ENCODE measurements at places on chromosomes 3 and 15.

DNA sequence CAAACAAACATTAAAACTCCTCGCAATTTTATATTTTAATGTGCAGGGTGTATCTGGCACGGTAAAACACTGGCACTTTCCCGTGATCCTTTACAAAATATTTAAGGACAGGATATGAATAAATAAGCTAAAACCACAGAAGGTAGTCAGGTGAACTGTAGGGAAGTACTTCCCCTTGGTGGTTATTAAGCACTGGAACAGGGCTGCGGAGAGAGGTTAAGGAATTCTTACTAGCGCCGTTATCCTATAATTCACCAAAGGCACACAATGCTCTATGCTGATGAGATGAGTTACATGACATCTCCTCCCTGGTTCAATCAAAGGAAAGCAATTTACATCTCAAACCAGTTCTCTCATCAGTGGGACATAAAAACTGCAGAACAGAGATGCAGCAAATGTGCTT lies 289.8 kb downstream of the ZBTB20 start:
- no peak for DNase-seq
- no peaks in the 10 kb centered on the region for H3K36me3 ChIP-seq
- no peaks in the 10 kb centered on the region for H3K27me3 ChIP-seq
- H3K27ac ChIP-seq: no peak overlapping the region
- H3K4me3 ChIP-seq: no peak overlapping the region
- H3K4me1 ChIP-seq: no peaks in the 10 kb centered on the region

- no peak overlapping the region for H3K27ac ChIP-seq
- no peaks in the 10 kb centered on the region for H3K27me3 ChIP-seq
- peaks cover 9% of the 10 kb centered on the region for H3K36me3 ChIP-seq
These were observed 61.7 kb downstream of the GBE1 start for GRCh38 chr3:81699536-81700320.

GRCh38 chr3:114212646-114213045 lies 24.7 kb downstream of the ZNF80 start:
- H3K4me1 ChIP-seq: peaks cover 5% of the 10 kb centered on the region
- H3K4me3 ChIP-seq: no peak overlapping the region
- no peaks in the 10 kb centered on the region for H3K36me3 ChIP-seq
- DNase-seq: no peak

DNA sequence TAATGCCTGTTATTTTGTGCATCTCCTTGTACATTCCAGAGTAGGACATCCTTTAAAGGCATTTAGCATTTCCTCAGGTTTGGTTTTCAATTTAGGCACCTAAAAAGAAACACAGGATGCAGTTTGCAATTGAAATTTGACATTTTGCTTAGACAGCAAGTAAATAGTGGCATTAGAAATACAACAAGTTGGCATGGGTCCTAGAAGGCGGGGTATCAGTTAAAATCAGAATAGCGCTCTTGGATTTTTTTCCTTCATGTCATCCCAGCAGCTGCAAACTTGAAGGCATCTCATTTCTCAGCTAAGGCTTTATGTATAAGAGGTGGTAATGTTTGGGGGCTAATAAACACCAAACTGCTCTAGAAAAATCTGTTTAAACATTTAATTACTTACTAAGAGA lies 47.5 kb upstream of the SKOR1 start:
- H3K36me3 ChIP-seq: peaks cover 13% of the 10 kb centered on the region
- no peak overlapping the region for H3K4me3 ChIP-seq
- H3K27ac ChIP-seq: no peak overlapping the region

DNA sequence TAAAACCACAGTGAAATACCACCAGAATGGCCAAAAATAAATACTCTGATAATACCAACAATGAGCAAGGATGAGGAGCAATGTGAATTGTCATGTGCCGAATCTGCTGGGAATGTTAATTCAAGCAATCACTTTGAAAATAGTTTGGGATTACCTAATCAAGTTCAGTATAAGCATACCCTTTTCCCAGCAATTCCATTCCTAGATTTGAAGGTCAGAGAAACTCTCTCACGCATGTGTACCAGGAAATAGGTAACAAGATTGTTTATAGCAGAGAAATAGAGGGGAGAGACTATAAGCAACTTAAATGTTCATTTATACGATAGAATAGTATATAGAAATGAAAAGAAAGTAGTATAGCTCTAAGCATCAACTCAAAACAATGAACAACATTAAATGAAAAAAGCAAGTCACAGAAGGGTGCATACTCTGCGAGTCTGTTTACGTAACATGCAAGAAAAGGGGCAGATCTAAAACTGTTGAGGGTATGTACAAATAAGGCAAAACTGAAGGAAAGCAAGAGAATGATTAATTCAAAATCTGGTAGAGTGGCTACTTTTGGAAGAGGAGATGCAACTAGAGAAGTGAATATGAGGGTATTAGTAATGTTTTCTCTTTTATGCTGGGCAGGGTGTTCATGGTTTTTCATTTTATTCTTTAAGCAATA lies 27.4 kb downstream of the TMOD3 start:
- no peaks in the 10 kb centered on the region for H3K27me3 ChIP-seq
- no peaks in the 10 kb centered on the region for H3K4me1 ChIP-seq
- no peak overlapping the region for H3K4me3 ChIP-seq

DNA sequence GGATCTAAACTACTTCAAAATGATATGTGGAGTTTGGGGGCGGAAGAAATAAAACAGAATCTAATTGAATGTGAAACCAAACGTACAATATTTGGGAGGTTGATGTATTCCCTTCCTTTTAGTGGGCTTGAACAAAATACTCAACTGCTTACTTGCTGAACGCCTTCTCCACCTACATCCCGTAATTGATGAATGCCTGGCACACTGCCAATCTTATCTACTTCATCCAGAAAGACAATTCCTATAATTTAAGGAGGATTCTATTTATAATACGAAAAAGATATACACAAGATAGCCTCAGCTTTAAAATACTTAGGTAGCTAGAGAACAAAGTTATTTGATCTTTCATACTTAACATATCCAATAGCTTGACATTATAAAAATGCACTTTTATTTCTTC lies 23.1 kb upstream of the PDCD7 start:
- no peak overlapping the region for H3K27ac ChIP-seq
- DNase-seq: no peak
- no peaks in the 10 kb centered on the region for H3K27me3 ChIP-seq
- no peak overlapping the region for H3K4me3 ChIP-seq
- peaks cover 82% of the 10 kb centered on the region for H3K36me3 ChIP-seq

DNA sequence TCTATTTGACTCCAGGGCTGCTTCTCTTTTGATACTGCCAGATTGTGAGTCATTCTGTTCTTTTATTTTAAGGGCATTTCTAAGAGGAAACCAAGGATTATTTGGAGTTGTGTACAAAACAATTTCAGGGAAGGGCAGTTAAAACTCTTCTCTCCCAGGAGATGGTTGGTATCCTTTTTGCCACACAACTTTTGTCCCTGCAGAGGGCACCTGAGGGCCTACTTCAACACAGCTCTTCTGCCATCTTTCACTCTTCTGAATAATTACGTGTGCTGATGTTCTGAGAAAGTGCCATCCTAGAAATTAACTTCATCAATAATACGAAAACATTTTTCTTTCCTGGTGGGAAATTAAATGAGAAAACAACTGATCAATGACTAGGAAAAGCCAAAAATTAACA lies 75.7 kb upstream of the GADL1 start:
- no peaks in the 10 kb centered on the region for H3K36me3 ChIP-seq
- no peaks in the 10 kb centered on the region for H3K27me3 ChIP-seq
- no peak for DNase-seq
- no peaks in the 10 kb centered on the region for H3K4me1 ChIP-seq

- no peak overlapping the region for H3K27ac ChIP-seq
- no peak for DNase-seq
- H3K27me3 ChIP-seq: no peaks in the 10 kb centered on the region
- no peaks in the 10 kb centered on the region for H3K4me1 ChIP-seq
- H3K4me3 ChIP-seq: no peak overlapping the region
- H3K36me3 ChIP-seq: peaks cover 4% of the 10 kb centered on the region
These were observed 71.5 kb downstream of the RAD18 start for GRCh38 chr3:8891774-8892173.

DNA sequence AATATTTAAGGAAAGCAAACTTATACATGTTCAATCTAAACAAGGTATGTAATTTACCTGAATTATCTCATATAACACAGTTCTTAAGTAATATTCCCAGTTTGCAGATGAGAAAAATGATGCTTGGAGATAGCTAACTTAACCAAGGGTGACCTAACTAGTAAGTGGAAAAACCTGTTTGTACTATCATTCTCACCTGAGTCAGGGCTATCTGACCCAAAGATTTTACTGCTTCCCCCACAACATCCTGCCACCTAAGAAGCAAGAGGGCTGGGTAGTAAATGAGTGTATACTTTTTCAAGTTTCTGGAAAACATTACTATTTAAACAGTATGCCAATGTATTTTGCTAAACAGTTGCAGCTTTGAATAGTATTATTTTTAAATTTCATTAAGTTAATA lies 10.6 kb downstream of the TP63 start:
- no peak for DNase-seq
- H3K27me3 ChIP-seq: no peaks in the 10 kb centered on the region
- peaks cover 8% of the 10 kb centered on the region for H3K4me1 ChIP-seq
- H3K27ac ChIP-seq: no peak overlapping the region
- no peak overlapping the region for H3K4me3 ChIP-seq
- no peaks in the 10 kb centered on the region for H3K36me3 ChIP-seq

- no peak overlapping the region for H3K4me3 ChIP-seq
- no peaks in the 10 kb centered on the region for H3K36me3 ChIP-seq
- no peak for DNase-seq
- H3K27me3 ChIP-seq: no peaks in the 10 kb centered on the region
- H3K27ac ChIP-seq: peak overlapping the region; percentile 12
These were observed 24.5 kb downstream of the CYFIP1 start for GRCh38 chr15:22955544-22956119.

- H3K36me3 ChIP-seq: no peaks in the 10 kb centered on the region
- H3K4me1 ChIP-seq: no peaks in the 10 kb centered on the region
- H3K27me3 ChIP-seq: no peaks in the 10 kb centered on the region
- H3K27ac ChIP-seq: no peak overlapping the region
- no peak for DNase-seq
These were observed 149.3 kb upstream of the ATP11B start for GRCh38 chr3:182644013-182644412.

DNA sequence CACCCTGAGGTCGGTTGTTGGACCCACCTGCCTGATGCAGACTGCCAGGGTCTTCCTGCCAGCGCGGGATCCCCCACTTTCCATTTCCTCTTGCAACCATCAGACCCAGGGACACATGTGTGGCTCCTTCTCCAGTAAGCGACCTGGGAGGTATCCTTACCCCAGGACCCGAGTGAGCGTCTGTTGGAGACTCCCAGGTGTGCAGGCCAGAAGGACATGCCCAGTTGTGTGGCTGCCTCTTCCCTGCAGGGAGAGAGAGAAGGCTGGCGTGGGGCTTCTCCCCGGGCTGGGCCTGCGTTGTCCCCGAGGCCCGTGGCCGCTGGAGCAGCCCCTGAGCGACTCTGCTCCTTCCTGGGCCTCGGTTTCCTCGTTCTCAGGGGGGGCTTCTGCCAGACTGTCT lies 56.8 kb downstream of the APBA2 start:
- H3K27me3 ChIP-seq: no peaks in the 10 kb centered on the region
- H3K27ac ChIP-seq: no peak overlapping the region
- no peak overlapping the region for H3K4me3 ChIP-seq
- no peaks in the 10 kb centered on the region for H3K4me1 ChIP-seq

DNA sequence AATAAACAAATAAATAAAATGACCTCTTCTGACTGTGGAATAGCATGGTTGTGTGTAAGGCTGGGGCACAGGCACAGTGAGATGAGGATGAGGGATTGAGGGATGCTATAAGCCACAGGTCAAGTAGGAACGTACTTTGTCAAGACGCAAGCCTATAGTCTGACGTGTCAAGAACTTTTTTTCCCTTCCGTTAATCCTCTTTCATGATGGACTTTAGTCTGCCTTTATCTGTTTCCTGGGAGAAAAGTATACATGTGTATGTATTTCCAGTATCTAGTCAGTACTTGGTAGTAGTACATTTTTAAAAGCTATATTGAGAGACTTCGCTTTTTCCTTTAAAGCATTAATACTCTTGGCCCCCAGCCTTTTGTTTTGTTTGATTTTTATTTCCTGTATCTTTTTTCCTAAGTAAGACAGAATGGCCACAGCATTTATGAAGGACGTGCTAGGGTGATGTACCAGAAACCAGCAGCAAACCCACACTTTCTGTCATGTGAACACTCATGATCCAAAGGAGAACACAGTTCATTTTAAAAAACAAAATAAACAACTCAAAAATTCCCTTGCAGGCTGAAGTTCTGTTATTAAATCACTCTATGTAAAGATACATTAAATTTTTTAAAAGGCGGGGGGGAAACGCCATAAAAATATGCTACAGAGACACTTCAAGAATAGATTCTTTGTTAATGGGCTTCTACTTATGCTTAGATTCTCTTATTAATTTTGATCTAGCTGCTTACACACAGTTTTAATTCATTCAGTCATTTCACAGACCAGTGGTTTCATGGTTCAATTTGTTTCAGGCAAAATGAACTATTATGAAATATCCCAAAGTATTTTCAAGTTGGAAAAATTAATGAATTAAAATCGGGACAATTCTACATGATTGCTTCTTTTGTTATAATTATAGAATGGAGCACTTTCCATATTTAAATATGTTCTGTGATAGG lies 114.7 kb downstream of the SNRK start:
- no peak overlapping the region for H3K4me3 ChIP-seq
- no peak for DNase-seq
- no peaks in the 10 kb centered on the region for H3K4me1 ChIP-seq
- no peaks in the 10 kb centered on the region for H3K36me3 ChIP-seq

DNA sequence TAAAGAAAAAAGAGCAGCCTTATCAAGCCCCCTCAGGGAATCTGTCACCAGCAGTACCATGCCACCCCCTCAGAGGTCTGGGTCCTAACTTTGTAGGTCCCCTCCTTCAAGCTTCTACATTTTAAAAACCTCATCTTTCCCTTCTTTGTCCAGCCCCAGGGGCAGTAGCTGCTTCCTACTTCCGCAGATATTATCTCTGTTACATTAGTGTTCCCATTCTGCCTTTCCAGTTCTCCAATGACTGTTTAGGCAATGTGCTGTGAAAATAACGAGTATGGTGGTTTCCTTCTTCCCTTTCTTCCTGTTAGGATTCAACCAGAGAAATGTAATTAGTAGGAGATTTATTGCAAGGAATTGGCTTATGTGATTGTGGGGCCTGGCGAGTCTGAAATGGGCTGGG lies 126.1 kb upstream of the TNIK start:
- H3K27me3 ChIP-seq: no peaks in the 10 kb centered on the region
- no peaks in the 10 kb centered on the region for H3K4me1 ChIP-seq
- H3K36me3 ChIP-seq: no peaks in the 10 kb centered on the region
- no peak overlapping the region for H3K27ac ChIP-seq
- no peak for DNase-seq
- H3K4me3 ChIP-seq: no peak overlapping the region
